ENCODE measurements at places on chromosomes 13 and 19. TPM values are rescaled to one million over a fixed set of nuclear protein-coding genes. Genes with fewer than 3 reads are reported as not detected.

The KLHL1 gene
- total RNA-seq, result 0.03 TPM

The KLF16 gene
- total RNA-seq, result 7.1 TPM

The ZNF256 gene
- total RNA-seq, result 3.6 TPM

The THSD8 gene
- 4.7 TPM for total RNA-seq

The FCAR gene
- not detected for total RNA-seq

All from SK-MEL-5 (cell line).